ENCODE measurements at places on chromosomes 5 and 9.

- DNase-seq: no peak
Measured at GRCh38 chr5:138469540-138470321, 4.5 kb downstream of the EGR1 start.

- DNase-seq: no peak
Measured at GRCh38 chr5:17964067-17964466, 329.8 kb downstream of the TAF11L14 start.

- DNase-seq: no peak
Measured at GRCh38 chr5:149227168-149227826, 44.4 kb upstream of the AFAP1L1 start.

DNA sequence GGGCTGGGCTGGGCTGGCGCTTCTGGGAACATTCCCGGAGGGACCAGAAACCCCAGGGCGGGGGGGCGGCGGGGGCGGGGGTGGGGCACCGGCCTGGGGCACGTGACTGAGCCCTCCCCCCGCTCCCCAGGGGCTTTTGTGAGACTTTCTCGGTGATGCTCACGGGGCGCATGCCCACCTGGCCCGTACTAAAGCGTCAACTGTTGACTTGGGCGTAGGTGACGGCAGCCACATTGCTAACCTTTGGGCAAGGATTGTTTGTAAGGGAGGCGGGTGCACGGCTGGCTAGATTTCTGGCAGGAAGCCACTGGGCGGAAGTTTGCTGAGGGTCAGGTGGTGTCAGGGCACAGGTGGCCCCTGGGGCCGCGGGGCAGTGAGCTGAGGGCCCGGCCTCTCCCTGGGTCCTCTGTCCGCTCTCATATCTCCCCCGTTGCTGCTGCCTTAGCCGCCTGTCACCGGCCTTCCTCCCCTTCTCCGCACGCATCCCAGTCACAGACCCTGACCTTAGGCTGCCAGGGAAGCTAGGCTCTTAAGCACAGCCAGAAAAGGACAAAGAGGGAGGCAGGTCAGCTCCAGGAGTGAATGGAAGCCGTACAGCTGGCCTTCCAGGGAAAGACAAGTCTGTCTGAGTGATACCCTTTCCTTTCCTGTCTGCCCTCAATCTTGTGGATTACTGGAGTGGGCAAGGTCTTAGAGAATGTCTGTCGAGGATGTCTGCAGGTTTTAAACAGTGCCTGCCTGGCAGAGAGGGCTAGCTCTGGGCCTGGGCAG lies 812 bp downstream of the CACFD1 start:
- DNase-seq: no peak

DNA sequence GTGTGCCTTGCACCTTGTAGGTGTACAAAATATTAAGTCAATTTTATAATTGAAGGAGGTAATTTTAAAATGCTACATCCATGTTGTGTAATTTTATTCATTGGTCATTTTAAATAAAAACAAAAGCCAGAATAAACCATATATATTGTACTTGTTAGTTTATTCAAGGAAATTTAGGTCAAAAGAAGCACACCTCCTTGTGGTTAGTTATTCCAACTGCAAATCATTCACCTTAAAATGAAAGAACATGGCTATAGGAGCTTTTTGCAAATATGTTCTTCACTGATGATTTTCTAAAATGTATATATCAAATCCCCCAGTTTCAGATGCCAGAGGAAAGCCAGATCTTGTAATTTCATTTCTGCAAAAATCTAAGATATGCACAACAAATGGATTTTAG lies 5.4 kb upstream of the MOCS2 start:
- no peak for DNase-seq

DNA sequence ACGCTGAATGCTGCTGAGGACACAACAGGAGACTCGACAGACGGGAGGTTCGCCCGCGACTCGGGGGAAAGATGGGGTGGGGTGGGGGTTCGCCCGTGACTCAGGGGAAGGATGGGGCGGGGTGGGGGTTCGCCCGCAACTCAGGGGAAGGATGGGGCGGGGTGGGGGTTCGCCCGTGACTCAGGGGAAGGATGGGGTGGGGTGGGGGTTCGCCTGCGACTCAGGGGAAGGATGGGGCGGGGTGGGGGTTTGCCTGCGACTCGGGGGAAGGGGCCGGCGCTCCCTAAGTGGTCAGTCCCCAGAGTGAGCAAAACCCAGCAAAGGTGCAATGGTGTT lies 2.2 kb downstream of the LCN6 start:
- DNase-seq: no peak

- no peak for DNase-seq
Measured at GRCh38 chr5:160496784-160497183, 75.1 kb downstream of the PTTG1 start.

DNA sequence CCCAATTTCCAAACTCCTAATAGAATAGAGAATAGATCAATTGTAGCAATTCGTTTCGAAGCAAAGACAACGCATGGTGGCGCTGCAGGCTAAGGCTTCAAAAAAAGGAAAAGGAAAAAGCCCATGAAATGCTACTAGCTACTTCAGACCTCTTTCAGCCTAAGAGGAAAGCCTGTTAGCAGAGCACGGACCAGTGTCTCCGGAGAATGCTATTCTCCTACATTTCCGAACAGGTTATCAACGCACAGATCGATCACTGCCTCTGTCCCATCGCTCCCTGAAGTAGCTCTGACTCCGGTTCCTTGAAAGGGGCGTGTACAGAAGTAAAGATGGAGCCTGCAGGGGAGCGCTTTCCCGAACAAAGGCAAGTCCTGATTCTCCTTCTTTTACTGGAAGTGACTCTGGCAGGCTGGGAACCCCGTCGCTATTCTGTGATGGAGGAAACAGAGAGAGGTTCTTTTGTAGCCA lies at the start of gene PCDHB15:
PCDHB15 (plus strand) TSS at position 146 of the 468 bp plus-strand sequence; CDS start at position 330, 184 bp downstream.
- DNase-seq: no peak

DNA sequence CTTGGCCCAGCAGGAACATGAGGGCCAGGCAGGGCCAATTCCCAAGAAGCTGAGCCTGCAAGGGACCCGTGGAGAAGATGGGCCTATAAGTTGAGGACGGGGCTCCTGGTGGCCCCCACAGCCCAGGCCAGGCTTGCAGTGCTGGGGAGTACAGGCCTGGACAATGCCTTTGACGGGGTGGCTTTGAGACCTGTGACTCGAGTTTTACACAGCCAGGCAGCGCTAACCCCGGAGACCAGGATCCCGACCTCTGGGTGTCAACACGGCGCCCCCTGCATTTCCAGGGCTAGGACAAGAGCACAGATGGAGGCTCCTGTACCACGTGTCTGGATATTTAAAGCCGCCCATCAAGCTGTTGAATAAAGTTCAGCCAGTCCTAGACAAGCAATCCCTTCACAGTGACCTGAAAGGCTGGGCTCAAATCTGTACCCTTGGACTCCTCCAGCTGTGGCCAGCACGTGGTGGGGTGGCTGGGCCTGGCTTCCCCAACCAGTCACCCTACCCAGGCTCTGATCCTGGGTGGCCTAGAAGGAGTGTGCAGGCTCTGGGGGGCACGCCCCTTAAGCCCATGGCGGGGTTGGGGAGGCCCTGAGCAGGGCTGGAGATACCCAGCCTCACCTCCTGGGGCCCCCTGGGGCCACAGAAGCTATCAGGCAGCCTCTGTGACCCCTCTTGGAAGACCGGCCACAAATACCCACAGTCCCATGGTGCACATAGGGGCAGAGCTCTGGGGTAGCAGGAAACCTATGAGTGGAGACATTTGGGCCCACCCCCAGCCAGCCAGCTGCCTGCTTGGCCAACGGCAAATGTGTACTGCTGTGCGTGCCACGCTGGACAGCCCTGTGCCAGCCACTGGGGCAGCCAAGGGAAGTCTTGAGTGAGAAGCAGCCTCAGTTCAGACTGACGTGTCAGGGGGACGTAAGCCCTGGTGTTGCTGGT lies 88.7 kb downstream of the NTNG2 start:
- no peak for DNase-seq

DNA sequence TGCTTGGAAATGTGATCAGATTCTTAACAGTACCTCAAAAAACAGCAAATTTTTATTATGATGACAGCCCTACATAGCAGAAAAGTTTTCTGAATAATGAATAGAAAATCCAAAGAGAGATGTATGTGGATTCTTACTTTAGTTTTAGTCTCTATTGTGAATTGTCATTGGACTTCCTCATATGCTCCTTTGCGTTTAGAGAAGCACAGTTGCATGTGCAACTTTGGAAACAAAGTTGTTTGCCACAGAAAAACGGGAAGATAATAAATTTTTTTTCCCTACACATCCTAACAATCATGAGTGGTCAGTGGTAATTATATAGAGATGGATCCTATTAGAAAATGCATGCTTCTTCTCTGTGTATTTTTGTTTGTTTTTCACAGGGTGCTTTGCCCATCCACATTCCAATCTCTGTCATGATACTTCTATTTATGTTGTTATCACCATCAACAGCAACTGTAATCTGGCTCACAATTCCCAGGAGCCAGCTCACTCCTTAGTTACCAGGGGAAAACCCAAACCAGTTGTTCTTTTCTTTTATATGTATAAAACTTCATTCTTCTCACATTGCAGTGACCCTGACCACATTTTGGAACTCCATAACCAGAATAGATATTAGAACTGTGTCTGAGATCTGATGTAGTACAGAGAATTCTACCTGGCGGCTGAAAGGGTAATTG lies 118.7 kb downstream of the NDUFS4 start:
- DNase-seq: no peak

DNA sequence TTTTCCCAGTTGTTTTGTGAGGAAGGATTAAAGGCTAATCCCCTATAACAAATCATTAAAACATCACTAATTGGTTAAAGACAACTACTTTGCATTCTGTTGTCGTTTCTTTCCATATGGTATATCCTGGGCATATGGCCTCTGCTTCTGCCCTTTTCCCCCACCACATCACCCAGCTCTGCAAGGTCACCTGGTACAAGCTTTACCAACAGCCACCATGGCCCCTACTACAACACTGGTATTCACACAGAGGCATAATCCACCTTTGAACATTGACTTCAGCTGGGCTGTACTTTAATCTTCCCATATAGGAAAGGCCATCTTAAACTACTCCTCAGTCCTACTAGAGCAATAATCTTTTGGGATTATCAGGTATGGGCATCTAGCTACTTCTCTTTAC lies 866.1 kb downstream of the TLE4 start:
- DNase-seq: no peak

- no peak for DNase-seq
Measured at GRCh38 chr5:44862808-44863207, 54.1 kb downstream of the MRPS30 start.

DNA sequence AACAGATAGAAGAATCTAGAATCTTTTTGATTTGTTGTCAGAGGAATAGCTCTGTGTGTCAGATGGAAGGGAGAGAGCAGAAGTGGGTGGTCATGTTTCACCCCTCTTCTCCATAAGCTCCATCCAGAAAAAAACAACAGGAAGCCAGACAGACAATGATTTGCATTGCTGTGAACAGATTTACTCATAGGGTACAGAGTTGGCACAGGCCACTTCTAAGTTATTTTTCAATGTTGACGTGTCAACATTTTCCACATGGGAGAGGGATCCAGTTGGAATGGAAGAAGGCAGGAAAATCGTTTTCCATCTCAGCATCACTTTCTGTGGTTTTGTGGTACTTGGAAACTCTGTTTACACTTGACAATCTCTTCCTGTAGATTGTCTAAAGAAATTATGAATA lies 86.7 kb downstream of the INSYN2B start:
- no peak for DNase-seq

DNA sequence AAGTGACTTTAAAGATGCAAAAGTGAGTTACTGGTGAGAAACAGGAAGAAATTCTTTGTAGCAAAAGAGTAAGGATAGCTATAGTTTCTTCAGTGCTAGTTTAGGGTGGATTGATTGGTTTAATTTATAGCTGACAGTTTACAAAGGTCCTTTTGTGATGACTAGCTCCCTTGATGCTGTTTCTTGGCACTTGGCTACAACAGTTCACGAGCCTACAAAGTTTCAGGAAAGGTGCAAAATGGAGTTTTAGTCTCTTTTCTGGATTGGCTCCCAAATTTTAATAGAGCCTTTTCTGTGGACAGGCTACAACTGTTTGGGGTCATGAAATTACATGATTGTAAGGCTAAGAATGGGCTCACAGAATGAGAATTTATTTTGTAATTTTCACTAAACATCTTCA lies 40.9 kb upstream of the BNIP1 start:
- no peak for DNase-seq

DNA sequence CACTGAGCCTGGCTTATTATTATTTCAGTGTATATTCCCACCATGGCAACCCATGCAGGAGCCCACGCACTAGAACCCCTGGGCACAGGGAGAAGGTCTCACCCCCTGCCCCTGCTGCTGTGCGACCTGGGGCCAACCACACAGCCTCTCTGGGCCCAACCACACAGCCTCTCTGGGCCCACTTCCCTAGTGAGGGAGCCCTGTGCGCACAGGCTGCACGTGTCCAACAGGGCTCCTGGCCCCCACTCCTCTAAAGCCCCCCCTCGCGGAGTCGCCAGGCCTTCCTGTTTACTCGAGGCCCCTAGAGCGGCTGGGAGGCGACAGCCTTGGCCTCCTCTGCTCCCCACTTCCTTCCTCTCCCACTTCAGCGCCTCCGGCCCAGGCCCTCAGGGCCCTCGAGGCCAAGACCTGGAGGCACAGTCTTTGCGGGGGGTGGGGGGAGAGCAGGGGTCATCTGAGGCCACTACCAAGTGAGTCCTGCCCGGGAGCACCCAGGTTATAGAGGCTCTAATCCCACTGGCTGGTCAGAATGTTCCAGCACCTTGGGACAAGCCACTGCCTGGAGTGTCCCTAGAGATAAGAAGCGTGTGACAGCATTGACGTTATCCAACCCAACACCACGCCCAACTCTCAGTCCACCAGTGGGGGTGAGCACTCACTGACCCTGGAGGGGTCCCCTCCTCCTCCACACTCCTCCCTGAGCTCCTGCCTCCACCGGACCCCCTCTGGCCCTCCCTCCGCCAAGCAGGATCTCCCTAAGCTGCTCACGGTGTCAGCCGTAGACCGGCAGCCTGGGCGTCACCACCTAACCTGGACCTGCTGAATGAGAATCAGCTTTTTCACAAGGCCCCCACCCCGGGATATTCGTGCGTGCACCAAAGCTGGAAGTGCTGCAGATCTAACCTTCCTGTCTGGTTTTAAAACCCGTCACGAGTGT lies 7.9 kb upstream of the ENG start:
- peak; percentile 20 for DNase-seq

- no peak for DNase-seq
Measured at GRCh38 chr9:95738438-95738837, 137.1 kb upstream of the ERCC6L2 start.

DNA sequence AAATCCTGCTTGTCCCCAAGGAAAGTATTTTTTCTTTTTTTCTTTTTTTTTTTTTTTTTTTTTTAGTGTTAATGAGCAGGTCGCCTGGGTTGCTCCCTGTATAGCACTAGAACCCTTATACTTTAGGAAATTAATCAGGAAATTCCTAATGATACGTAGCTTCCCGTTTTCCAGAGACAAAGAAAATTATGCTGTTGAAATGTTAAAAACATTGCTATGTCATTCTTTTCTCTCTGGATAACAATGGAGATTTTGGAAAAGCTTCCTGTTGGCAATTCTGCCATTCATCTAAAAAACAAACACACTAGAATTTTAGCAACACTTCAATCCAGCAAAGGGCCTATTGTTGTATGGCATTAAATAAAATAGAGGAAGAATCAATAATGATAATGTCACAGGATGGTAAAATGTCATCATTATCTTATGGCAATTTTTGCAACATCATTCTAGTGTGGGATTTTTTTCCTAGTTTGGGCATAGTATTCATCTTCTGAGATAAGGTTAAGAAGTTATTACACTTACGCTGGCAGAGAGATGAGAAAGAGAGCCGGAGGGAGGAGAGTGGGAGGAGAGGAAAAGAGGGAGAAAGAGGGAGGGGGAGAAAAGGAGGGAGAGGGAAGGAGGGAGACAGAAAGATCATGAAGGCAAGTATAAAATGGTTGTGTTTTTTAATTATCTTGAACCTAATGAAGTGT lies 315.8 kb upstream of the PDE4D start:
- DNase-seq: no peak

Measured in stimulated activated CD8-positive, alpha-beta memory T cell treated with anti-CD3 and anti-CD28 coated beads, Interleukin-4, amount 100 ng/mL, for 4 hours (primary cell).